ENCODE measurements at places on chromosomes 2 and 18. TPM values are rescaled to one million over a fixed set of nuclear protein-coding genes. Genes with fewer than 3 reads are reported as not detected.

PRKAG3 gene
- total RNA-seq = not detected

HPCAL1 gene
- 61.6 TPM for total RNA-seq

LYG2 gene
- total RNA-seq = not detected

ZNF521 gene
- total RNA-seq = not detected

C18orf54 gene
- 8.8 TPM for total RNA-seq

FHOD3 gene
- total RNA-seq = not detected

CENPA gene
- total RNA-seq = 53.0 TPM

DNA sequence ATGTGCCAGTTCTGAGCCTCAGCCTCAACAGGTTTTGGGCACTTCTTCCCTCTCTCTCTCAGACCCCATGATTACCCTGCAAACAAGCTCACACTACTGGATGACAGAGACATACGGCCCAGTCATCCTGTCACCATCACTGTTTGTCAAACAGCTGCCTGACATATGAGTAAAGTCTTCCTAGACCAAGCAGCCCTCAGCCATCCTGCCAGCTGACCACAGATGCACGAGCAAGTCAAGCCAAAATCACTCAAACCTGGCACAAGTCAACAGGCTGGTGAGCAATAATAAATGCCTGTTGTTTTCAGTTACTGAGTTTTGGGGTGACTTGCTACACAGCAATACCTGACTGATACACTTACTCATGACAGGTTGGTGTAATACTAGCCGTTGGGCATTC is 75.5 kb upstream of the KLF7 start:
- H3K4me3 ChIP-seq = no peak overlapping the region
- peaks cover 15% of the 10 kb centered on the region for H3K4me1 ChIP-seq
- peaks cover 4% of the 10 kb centered on the region for H3K36me3 ChIP-seq
- no peaks in the 10 kb centered on the region for H3K27me3 ChIP-seq

- no peaks in the 10 kb centered on the region for H3K4me1 ChIP-seq
- H3K27ac ChIP-seq = no peak overlapping the region
- H3K27me3 ChIP-seq = no peaks in the 10 kb centered on the region
- H3K36me3 ChIP-seq = no peaks in the 10 kb centered on the region
Observed at GRCh38 chr2:18262601-18263000, 297.9 kb downstream of the RDH14 start.

- DNase-seq = no peak
- no peaks in the 10 kb centered on the region for H3K27me3 ChIP-seq
- H3K27ac ChIP-seq = no peak overlapping the region
- H3K4me3 ChIP-seq = no peak overlapping the region
Observed at GRCh38 chr2:155815851-155816250, 516.7 kb downstream of the NR4A2 start.

DNA sequence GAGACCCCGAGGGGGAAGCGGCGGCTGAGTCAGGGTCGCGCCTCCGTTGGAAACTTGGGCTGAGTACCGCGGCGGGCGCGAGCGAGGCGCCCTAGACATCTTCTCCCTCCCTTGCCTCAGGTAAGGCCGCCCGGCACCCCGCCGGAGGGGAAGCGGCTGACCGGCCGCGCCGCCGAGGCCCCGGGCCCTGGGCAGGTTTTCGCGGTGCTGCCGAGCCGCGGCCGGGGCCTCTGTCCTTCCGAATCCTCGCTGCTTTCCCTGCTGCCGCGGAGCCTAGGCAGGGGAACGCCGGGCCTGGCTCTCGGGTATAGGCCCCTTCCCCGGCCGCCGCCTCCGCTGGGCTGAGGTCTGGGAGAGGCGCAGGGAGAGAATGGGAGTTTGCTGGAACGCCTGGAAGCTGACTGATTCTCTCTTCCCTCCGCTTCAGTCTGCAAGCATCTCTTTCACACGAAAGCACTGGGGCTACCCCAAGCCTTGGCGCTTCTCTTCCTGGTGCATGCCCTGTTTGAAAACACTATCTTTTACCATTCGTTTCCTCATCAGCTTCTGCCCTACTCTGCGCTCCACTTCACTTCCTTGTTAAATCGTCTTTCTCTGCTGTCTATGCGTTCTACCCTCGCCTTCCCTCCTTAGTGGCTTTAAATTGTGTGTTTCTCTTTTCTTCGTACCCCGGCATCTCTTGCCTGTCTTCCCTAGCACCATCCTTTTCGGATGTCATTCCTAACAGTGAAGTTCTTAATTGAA is 652 bp downstream of the PPM1B start:
- H3K4me1 ChIP-seq = peaks cover 41% of the 10 kb centered on the region
- H3K27me3 ChIP-seq = no peaks in the 10 kb centered on the region
- peaks cover 15% of the 10 kb centered on the region for H3K36me3 ChIP-seq
- peak; percentile 68 for DNase-seq
- H3K27ac ChIP-seq = peak overlapping the region; percentile 100
- H3K4me3 ChIP-seq = peak overlapping the region; percentile 96

DNA sequence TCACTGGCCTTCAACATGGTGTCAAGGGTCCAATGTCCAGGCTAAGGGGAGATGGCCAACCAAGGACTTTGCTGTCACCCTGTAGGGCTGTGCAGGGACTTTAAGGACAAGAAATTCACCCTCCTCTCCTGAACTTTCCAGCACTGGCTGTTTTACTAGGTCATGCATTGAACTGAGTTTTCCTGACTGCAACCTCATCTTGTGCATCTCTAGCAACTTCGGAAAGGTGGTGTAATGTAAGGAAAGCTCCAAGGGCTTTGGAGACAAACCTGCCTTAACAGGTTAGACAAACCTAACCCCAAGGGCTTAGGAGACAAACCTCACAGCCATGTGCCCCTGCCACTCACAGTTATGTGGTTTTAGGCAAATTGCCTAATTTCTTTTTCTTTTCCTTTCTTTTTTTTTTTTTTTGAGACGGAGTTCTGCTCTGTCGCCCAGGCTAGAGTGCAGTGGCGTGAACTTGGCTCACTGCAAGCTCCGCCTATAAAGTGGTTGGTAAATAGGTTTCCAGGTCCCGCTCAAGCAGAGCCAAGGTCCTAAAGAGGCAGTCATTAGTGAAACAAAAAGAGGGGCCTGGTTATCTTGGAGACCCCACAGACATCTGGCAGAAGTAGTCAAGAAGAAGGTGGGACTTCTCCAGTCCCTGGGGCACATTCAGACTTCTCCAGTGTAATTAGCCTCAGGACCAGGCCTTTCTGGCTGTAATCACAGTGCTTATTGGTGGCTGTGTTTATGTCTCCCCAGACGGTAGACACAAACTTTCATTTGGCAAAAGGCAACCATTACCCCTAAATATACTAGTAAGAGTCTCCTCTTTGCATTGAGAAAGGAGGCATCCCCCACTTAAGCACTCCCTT is 37.6 kb upstream of the PMAIP1 start:
- no peaks in the 10 kb centered on the region for H3K27me3 ChIP-seq
- no peak overlapping the region for H3K27ac ChIP-seq
- no peaks in the 10 kb centered on the region for H3K36me3 ChIP-seq
- H3K4me1 ChIP-seq = no peaks in the 10 kb centered on the region
- DNase-seq = no peak

DNA sequence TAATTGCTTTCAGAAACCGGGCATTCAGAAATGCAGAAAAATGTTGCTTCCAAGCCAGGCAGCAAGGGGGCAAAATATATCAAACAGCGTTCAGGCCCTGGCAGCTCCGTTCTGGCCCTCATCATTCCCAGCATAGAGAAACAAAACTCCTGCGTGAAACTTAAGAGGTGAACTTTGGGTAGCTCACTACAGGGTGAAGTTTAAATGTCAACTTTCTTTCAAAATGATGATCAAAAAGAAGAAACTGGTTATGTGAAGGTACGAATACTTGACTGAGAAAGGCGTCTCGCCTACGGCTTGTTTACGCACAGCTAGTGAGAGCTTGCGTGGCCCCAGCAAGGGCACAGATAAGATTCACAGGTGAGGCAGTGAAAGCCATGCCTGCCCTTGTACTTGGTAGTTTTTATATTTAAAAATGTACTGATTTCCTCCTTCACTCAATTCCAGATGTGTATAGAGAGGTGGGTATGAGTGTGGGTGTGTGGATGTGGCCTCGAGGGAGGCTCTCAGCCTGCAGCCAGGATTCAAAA is 127.5 kb downstream of the NFATC1 start:
- peaks cover 74% of the 10 kb centered on the region for H3K4me1 ChIP-seq
- no peaks in the 10 kb centered on the region for H3K27me3 ChIP-seq
- H3K36me3 ChIP-seq = peaks cover 14% of the 10 kb centered on the region
- H3K4me3 ChIP-seq = peak overlapping the region; percentile 66

- DNase-seq = no peak
- H3K4me3 ChIP-seq = no peak overlapping the region
- H3K27ac ChIP-seq = no peak overlapping the region
- no peaks in the 10 kb centered on the region for H3K27me3 ChIP-seq
- no peaks in the 10 kb centered on the region for H3K36me3 ChIP-seq
Observed at GRCh38 chr18:43533371-43533770, 256.1 kb upstream of the SYT4 start.

DNA sequence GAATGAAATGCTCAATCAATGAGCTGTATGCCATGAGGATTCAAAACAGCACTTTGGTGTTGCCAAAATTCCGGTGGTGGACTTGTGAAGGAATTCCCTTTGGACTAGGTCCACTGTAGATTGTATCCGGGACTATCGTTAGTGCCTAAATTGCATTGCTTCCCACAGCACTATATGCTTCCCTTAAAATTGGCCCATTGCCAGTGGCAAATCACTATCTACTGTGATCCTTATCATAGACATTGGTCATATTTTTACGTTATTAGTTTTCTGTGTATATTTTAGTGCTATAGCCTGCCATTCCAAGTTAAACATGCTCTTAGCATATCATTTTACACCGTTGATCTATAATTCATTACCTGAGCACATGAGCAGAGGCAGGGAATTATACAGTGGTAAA is 1.7 kb downstream of the PJVK start:
- H3K36me3 ChIP-seq = peaks cover 11% of the 10 kb centered on the region
- no peak for DNase-seq
- H3K27me3 ChIP-seq = peaks cover 2% of the 10 kb centered on the region
- H3K4me1 ChIP-seq = peaks cover 32% of the 10 kb centered on the region

All from activated CD4-positive, alpha-beta T cell treated with anti-CD3 and anti-CD28 coated beads, Interleukin-2, amount 10 ng/mL, durations not matched to agents 7 days and 5 days (primary cell).